Epithelial cell of proximal tubule (primary cell): ENCODE measurements at places on chromosomes 12 and 14. TPM values are rescaled to one million over a fixed set of nuclear protein-coding genes. Genes with fewer than 3 reads are reported as not detected.

BMP4 gene
- total RNA-seq, result 1.8 and 9.3 TPM in 2 replicates

IRF2BPL gene
- 61.9 and 65.6 TPM in 2 replicates for total RNA-seq

ERP27 gene
- 0.58 and 1.4 TPM in 2 replicates for total RNA-seq

- DNase-seq, result no peak
These were observed 259.0 kb upstream of the G2E3 start for GRCh38 chr14:30299915-30300314.

DNA sequence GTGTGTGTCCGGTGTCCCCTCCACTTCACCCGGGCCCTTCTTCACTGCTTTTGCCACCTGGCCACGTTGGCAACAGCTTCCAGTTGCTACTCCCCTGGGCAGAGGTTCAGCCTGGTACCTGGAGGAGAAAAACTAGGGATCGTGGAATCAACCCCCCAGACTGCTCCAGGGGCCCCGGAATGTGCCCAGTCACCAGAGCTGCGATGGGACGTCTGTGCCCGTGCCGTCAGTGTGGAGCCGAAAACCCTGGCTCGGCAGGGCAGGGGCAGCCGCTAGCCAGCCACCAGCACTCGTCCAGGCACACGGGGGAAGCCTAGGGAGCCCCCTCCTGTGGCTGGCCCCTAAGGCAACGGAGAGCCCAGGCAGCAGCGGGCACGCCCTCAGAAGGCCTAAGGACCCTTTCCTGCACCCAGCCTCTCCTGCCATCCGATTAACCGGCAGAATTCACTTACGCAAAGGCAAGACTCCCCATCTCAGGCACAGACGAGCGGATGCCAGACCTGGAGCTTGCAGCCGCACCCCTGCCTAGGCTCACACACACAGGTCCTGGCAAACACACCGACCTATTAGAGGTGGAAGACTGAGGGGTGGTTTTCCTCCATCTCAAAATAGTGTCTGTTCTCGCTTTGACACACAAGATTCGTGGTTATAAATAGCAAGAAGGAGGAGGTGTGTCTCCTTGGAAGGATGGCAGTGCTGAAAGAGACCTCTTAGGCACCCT lies 62.6 kb downstream of the FBXL14 start:
- DNase-seq, result no peak

- DNase-seq, result no peak
These were observed 66.5 kb upstream of the DDX11 start for GRCh38 chr12:31007153-31007495.

- DNase-seq, result no peak
These were observed 19.0 kb upstream of the NDUFA12 start for GRCh38 chr12:95022477-95022876.

DNA sequence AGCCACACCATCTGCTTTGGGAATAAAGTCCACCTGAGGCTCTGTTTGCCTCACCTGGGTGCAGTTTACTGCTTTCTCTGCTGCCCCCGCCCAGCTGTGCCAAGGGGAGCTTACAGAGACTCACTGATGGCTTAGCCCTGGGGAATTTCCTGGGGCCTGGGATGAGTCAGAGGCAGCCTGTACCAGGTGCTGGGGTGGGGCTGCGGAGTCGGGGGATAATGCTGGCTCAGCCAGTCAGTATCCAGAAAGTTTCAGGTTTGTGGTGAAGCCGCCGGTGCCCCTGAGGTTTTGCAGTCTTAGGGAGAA lies 22.3 kb downstream of the PLEKHG3 start:
- DNase-seq, result no peak

DNA sequence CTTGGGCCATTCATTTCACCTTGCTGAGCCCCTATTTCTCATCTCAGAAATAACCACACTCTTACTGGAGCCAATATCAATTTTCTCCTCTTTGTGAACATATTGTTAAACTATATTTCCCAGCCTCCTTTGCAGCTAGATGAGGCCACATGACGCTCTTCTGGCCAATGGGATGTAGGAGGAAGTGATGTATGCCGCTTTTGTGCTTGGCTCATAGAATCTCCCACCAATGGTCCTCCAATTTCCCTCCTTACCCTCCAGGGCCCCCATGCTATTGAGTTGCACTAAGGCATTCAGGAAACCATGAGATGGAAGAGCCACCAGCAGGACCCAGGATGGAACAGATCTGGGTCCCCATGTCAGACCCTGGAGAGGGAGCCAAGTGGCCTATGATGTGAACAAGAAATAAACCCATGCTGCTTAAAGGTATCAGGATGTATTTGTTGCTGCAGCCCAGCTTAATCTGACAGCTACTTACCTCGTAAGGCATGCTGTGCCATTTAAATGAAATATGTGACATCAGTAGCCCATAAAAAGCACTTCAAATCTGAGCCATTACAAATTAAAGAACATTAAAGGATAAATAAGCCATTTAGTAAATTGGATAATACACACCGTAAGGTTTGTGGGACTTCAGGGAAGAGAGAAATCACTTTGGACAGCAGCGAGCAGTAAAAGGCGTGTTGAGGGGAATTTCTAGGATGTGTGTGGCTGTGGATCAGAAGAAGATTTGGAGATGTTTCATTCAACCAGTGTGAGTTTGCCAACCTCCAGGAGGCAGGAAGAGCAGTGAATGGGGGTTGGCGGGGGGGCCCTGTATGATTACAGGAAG lies 24.4 kb upstream of the BDKRB2 start:
- no peak for DNase-seq

- DNase-seq, result no peak
These were observed 40.5 kb downstream of the PSMA6 start for GRCh38 chr14:35332517-35333263.
